ENCODE measurements at places on chromosomes 3 and 15.

GRCh38 chr3:118818386-118818785 is 216.3 kb downstream of the IGSF11 start:
- peak; percentile 37 for DNase-seq

GRCh38 chr15:84598250-84598649 is 2.6 kb upstream of the ZSCAN2 start:
- no peak for DNase-seq

GRCh38 chr3:196216681-196217211 is 412 bp downstream of the SLC51A start:
- no peak for DNase-seq

GRCh38 chr15:64691896-64692565 is 83.4 kb downstream of the RBPMS2 start:
- no peak for DNase-seq

GRCh38 chr15:77753281-77753873 is 120.7 kb upstream of the LINGO1 start:
- no peak for DNase-seq

GRCh38 chr15:46344915-46345314 is 710.1 kb downstream of the SQOR start:
- no peak for DNase-seq

DNA sequence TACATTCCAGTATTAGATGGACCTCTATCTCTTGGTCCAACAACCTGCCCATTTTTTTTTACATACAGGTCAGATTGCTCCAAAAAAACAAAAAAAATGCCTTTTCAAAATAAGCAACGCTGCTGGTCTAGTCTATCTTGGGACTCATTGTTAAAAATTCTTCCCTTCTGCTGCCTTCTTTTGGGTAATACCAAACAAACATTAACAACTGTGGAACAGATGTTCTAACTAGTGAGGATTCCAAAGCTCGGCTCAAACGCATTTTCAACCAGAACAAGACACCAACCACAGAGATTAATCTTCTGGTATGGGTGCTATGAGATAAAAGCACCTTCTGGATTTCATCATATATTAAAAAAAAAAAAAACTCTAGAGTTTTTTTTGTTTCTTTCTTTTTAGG is 24.7 kb downstream of the ARHGAP31 start:
- DNase-seq, result no peak

DNA sequence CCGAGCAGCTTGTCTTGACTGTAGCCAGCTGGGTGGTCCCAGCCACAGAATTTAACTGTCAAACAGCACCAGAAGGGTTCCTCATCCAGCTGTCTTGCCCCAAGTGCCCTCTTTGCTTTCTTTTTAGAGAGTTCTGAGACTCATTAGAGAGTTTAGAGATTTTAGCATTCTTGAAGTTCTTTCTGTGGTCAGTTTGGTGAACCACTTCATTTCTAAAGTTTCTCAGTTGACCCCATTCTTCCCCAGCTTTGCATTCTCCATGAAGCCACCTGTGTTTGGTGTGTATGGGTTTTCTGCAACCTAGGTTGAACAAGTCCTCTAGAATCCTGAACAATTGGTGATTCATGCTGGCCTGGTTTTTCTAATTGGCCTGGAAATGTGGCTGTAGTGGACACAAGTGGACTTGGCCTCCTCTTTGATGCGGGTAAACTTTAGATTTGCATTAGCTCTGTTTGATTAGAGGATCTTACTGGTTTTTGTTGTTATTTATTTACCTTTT is 33.7 kb downstream of the FLNB start:
- no peak for DNase-seq

GRCh38 chr3:71703797-71704196 is 21.4 kb downstream of the EIF4E3 start:
- DNase-seq, result no peak

- no peak for DNase-seq
Measured at GRCh38 chr3:377158-377561, 180.6 kb downstream of the CHL1 start.
